ENCODE measurements at places on chromosomes 3 and 15. TPM values are rescaled to one million over a fixed set of nuclear protein-coding genes. Genes with fewer than 3 reads are reported as not detected.

SYNPR gene
- polyA plus RNA-seq, result not detected

PLCB2 gene
- 5.3 TPM for polyA plus RNA-seq

TIGIT gene
- 0.41 TPM for polyA plus RNA-seq

LAMB2 gene
- 219 TPM for polyA plus RNA-seq

PIGB gene
- 7.7 TPM for polyA plus RNA-seq

DZIP1L gene
- polyA plus RNA-seq, result 2.3 TPM

KLHL25 gene
- polyA plus RNA-seq, result 4.2 TPM

NR1I2 gene
- 0.08 TPM for polyA plus RNA-seq

BLM gene
- 3.6 TPM for polyA plus RNA-seq

GADL1 gene
- polyA plus RNA-seq, result 0.04 TPM

GP9 gene
- not detected for polyA plus RNA-seq

PLA2G4D gene
- polyA plus RNA-seq, result 4.5 TPM

KNG1 gene
- polyA plus RNA-seq, result not detected

ZNF860 gene
- 1.8 TPM for polyA plus RNA-seq

GOLGA8N gene
- polyA plus RNA-seq, result 5.9 TPM

WDR72 gene
- 0.06 TPM for polyA plus RNA-seq

TUSC7 gene
- not detected for polyA plus RNA-seq
